ENCODE measurements at places on chromosomes 13 and 19.

DNA sequence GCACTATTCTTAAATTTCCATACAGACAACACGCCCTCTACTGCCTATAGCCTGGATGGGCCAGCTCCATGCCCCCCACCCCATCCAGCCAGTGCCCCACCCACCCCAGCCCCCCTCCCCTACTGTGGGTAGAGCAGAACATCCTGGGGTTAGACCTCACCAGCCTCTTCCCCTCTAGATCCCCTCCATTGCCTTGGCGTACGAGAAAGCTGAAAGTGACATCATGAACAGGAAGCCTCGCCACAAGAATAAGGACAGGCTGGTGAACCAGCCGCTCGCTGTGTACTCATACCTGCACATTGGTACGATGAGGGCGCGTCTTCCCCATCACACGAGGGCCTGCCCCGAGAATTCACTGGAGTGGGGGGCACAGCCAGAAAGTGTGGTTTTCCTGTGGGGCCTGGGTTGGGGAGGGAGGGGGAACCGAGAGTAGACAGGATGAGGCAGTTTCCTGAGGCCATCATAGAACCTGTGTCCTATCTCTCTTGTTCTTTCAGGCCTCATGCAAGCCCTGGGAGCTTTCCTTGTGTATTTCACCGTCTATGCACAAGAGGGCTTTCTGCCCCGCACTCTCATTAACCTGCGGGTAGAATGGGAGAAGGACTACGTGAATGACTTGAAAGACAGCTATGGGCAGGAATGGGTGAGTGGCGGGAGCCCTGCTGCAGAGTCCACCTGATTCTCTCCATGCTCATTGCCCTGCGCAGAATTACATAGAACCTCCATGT is 29.1 kb downstream of the ATP12A start:
- DNase-seq: no peak

DNA sequence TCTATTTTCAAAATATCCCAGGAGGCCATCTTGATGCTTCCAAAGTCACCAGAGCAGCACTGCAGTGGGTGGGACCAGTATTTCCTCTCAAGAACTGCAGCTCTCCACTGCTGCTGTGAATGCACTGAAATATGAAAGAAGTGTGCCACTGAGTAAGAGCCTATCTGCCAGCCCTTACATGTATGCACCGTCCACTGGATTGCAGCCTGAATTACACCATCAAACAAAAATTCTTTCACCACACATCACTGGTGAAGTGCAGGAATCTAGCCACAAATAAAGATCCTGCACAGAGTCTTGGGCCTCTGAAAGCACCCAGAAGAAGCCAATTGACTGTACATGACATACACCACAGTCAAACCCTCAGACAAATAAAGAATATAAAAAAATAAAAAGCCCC is 249.0 kb downstream of the LHFPL6 start:
- no peak for DNase-seq

GRCh38 chr13:114082849-114083645 is 49.4 kb downstream of the RASA3 start:
- no peak for DNase-seq

DNA sequence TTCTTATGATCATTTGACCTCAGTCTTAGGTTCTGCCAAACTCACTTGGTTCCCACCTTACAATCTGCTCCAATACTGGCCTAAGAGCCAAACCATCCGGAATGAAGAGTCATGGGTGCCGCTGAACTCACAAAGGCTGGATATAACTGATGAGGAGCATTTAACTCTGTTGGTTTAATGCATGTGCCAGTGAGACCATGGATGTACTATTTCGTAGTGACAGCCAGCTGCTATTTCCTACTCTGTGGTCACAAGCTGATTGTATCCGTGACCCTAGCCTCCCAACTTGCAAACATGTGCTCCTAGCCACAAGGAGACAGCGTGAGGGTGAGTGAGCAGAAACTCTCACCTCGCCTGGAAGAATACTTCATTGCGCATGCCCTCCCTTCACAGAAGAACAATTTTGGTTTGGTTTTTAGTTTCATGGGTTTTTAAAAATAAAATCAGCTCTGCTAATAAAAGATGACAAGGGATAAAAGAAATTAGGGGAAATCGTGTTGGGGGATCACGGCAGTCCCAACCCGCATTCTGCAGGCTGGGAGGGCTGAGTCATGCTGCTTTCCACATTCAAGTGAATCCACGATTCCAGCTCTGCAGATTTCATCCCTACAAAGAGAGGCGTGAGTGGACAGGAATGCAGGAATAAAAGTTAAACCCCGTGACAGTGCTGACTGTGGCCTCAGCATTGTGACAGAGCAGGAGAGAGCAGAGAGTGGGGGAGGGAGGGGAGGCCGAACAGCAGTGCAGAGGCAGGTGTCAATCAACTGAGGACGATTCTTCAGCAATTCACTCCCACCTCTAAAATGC is 66.8 kb upstream of the RAP2A start:
- no peak for DNase-seq

DNA sequence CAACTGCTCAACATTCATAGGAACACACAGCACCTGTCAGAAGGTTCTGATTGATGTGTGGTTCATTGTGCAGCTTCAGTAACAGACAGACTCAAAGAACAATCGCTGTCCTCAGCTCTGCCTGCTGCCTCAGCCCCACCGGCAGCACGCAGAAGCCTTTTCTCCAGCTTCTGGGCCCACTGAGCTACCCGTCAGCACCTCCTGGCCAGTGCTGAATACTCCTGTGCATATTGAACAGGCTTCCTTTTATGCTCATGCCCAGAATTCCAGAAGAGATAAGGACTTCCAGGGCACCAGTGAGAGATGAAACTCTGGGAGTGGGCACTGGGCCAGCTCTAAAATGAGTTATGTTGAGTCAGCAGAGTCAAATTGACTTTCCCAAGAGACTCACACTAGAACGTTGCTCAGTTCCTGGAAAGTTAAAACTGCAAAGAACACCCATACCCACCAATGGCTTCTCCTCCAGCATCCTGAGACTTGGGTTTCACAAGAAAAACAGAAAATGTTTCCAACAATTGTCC is 119.3 kb downstream of the COL4A1 start:
- DNase-seq: no peak

GRCh38 chr13:46490129-46490528 is 62.8 kb upstream of the LRCH1 start:
- DNase-seq: no peak

- DNase-seq: no peak
Observed at GRCh38 chr13:44293374-44293773, 80.2 kb upstream of the SERP2 start.

DNA sequence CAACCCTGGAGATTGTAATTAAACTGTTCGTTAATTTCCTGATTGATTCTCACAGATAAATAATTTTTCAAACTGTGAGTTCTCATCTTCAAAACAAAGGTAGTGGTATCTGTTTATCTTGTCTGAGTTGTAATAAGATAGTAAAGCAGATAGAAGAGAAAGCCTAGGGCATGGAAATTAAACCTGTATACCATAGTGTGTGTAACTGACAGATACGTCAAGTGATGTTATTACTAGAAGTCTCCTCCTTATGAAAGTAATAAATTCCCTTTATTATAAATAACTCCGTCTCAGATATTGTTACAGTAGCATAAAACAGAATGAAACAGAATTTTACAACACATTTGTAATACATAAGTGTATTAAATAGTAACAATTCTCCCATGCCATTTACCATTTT is 1065.1 kb downstream of the SLITRK1 start:
- DNase-seq: no peak

DNA sequence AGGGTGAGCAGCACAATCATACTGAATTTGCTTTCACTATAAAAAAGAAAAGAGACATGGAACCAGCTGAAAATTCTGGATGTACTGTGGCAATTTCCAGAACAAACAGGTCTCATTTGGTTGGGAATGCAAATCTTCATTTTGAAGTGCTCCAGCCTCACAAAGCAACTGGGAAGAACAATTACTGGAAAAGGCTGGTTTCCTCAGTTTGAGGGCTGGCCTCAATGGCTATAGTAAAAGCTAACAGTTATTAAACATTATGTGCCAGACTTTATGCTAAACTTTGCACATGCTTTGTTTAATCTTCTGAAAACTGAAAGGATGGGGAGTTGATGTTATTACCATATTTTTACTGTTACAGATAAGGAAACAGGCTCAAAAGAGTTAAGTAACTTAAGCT is 3.0 kb downstream of the OBI1 start:
- DNase-seq: no peak

Data from right renal cortex interstitium (tissue), 3 donors.